Activated CD4-positive, CD25-positive, alpha-beta regulatory T cell treated with anti-CD3 and anti-CD28 coated beads, Interleukin-2, amount 50 U/mL, for 16 hours (primary cell): ENCODE measurements at places on chromosomes 2 and 18.

GRCh38 chr2:200042102-200042735 is 86.8 kb downstream of the MAIP1 start:
- no peak for DNase-seq

DNA sequence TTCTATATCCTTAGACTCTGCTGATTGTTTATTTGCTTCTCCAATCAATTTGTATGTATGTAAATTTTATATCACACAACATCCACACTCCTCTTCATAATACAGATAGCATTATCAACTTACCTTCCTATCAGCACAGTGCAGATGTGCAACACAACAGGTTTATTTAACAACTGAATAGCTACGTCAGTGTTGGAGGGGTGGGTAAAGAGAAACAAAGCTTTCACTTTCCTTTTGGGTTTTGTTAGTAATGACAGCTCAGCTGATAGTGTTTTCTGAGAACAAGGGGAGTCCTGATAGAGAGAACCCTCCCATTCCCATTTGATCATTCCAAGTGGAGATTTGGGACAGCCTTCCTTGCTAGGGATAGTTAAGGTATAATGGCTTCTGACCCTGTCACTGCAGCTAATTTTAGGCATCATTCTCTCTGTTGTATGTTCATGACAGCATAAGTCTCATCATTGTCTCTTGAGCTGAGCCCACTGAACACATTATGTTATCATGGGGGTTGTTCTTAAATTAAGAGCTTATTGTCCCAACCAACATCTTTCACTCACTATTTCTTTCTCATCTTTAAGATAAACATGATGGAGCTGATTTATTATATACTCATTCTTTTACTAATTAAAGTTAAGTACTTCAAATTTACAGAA is 227.7 kb downstream of the GPD2 start:
- DNase-seq, result no peak

DNA sequence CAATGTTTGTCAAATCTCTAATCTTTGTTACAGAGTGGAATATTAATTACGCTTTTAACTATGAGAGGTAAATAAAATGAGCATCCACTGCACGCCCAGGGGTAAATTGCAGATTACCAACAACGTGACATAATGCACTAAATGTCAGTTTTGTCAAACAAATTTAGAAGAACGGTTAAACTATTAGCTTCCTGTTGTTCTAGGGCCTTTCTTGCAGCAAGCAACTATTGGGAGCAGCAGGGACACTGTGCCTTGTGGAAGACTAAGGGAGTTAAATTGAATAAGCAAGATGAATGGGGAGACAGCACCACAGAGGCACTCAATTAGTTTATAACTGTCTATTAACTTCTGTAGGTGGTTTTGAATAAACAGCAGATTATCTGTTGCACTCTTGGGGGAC is 391.0 kb upstream of the RAB12 start:
- no peak for DNase-seq

DNA sequence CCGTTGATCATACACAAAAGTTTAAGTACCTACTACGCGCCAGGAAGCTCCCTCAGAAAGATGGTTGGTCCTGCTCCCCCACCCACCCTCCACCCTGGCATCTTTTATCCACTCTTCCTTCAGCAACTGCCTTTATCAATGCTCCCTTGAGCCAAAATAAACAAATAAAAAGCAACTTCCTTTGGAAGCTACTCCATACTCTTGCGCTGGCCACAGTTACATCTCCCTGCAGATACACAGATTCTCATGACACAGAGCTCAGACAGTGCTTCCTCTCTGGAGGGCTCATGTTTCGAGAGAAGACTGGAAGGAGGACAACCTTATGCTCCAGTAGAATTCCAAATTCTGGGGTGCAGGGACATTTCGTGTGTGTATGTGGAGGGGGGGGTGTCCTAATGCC is 3.8 kb upstream of the STEAP3 start:
- no peak for DNase-seq

DNA sequence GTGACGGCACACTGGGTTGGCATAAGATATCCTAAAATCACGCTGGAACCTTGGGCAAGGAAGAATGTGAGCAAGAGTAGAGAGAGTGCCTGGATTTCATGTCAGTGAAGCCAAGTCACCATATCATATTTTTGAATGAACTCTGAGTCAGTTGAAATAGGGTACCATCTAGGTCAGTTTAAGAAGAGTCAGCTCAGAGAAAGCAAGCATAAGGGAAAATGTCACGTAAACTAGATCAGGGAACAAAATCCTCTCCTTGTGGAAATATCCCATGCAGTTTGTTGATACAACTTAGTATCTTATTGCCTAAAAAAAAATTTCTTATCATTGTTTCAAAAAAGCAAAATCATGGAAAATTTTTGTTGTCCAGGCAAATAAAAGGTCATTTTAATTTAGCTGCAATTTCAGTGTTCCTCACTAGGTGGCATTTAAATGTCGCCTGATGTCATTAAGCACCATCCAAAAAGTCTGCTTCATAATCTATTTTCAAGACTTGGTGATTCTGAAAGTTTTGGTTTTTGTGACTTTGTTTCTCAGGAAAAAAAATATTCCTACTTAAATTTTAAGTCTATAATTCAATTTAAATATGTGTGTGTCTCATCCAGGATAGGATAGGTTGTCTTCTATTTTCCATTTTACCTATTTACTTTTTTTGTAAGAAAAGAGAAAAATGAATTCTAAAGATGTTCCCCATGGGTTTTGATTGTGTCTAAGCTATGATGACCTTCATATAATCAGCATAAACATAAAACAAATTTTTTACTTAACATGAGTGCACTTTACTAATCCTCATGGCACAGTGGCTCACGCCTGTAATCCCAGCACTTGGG is 19.6 kb downstream of the RSAD2 start:
- DNase-seq, result no peak

DNA sequence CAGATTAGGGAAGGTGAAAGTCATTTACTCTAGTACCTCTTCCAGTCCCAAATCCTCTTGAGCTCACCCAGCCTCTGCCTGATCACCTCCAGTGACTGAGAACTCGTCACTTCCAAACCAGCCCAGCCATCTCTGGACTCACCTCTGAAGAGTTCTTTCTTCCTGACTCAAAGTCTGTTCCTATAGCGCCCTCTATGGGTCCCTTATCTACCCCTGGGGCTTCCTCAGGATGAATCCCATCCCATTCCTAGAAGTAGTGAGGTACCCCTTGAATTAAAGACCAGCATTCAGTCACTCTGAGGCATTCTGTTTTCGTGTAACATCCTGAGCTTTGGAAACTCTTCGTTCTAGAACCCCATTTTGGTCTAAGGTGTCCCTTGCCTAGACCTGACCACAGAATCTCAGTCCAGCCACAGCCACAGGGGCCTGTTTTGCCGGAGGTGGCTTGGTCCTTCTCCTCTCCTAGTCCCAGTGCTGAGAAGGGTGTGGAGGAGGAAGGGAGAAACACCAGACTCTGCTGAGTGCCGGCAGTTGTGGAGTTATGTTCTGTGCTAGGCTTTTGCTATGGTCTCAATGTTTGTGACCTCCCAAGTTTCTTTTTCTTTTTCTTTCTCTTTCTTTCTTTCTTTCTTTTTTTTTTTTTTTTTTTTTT is 32.7 kb downstream of the SIX3 start:
- DNase-seq, result no peak

DNA sequence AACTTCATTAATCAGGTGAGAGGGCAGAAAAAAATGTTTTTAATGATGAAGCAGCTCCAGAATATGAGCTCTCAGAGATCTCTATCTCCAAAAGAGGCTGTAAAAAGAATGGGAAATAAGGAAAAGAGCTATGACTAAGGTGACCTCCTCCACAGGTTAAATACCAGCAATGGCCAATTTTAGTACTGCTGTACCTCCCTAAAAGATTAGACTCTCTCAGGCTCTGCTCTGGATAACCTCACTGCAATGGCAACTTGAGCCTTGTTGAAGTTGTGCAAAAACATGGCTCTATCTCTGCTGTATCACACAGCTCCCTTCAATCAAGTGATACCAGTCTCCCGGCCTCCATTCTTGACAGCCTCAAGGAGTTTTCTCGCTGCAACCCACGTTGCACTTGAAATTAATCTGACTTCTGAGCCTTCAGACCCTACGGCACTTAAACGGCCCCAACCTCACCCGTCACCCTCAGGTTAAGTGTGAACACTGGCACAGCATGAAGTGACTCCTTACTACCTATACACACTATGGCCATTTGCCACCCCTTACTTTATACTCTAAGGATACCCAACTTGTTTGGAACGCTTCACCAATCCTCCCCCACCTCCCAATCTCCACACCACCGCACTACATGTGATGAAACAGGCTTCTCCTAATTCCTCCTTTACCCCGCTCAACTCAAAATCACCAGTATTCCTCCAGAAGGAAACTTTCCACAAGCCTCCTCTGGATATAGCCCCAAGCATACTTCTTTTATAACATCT is 36.3 kb downstream of the SMAD2 start:
- DNase-seq, result no peak

GRCh38 chr2:192499476-192499875 is 304.7 kb upstream of the TMEFF2 start:
- no peak for DNase-seq

DNA sequence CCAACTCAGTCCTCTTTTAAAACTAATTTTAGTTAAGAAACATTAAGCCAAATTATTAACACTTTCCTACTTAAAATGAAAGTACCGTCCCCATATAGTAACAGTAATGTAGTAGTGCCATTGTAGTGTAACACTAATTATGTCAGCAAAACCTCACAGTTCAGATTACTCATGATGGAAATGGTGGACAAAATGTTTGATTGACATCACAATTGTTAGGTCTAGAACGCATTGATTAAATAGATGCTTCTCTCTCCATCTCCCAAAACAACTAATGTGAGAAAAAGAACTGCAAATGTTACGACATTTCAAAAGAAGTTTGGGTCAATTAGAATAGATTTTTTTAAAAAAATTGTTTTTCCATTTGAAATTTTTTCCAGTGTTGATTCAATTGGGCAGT is 1.2 kb upstream of the ATF2 start:
- DNase-seq, result no peak

DNA sequence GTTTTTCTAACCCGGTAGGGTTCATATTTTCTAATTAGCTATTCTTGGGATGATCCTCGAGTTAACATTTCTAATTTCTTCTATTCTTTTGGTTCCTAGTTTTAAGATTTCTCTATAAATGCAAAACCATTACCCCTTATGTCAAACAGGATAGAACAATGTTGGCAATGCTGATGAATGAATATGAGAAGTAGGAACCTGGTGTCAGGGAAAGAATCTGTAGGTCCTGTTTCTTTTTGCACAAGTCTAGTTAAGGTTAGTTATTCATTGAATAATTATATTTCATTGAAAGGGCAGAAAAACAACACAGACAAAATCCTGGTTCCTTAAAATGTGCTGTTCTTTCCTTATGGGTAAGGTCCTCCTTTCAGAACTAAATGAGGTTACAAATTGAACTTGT is 766.4 kb upstream of the FAM98A start:
- no peak for DNase-seq

- no peak for DNase-seq
These were observed 978.2 kb downstream of the CPS1 start for GRCh38 chr2:211534632-211535031.

DNA sequence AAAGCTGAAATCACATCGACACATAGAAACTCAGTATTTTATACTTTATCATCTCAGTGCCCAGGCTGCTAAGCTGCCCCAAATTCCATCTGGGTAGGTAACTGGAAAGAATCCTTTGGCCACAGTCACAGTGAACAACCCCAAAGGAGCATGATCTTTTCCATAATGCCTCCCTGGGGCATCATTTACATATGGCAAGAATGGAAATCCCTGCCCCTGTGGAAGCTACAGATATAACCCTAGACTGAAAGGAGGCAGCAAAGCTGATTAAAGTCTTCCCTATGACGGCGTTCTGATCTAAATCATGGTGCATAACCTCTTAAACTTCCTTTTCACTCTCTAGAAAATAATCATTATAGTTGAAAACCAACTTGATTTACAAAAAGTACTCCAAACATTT is 41.5 kb downstream of the MAP3K19 start:
- no peak for DNase-seq

DNA sequence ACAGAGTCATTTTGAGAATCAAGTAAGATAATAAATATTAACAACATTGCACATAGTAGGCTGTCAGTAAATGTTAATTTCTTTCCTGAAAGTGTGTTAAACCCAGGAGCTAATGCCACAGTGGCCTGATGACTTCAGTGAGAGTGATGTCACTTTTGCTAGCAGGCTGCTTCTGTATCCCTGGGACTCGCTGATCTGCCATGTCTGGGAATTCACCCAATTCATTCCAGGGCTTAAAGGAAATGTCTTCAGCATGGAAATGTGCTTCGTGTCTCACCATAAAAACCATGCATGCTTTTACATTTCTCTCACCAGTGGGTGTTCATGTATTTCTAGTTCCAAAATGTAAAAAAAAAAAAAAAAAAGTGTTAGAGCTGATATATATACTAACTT is 56.8 kb upstream of the MAPRE3 start:
- no peak for DNase-seq
